ENCODE measurements at places on chromosomes 11 and 22. TPM values are rescaled to one million over a fixed set of nuclear protein-coding genes. Genes with fewer than 3 reads are reported as not detected.

HTR3A gene
- not detected for total RNA-seq

DEUP1 gene
- not detected for total RNA-seq

FGF4 gene
- total RNA-seq: not detected

MMP3 gene
- 0.06 TPM for total RNA-seq

EHF gene
- 0.06 TPM for total RNA-seq

NAGA gene
- 43.8 TPM for total RNA-seq

PRRG4 gene
- total RNA-seq: 0.06 TPM

APOBEC3H gene
- total RNA-seq: 1.2 TPM

ARRB1 gene
- total RNA-seq: 15.5 TPM

XKR3 gene
- total RNA-seq: 0.06 TPM

KRTAP5-10 gene
- not detected for total RNA-seq

TCN2 gene
- 7.7 TPM for total RNA-seq

TECTA gene
- 0.40 TPM for total RNA-seq

PLA2G3 gene
- 0.13 TPM for total RNA-seq

ANO5 gene
- 2.3 TPM for total RNA-seq

SCGB2A2 gene
- not detected for total RNA-seq

GPHA2 gene
- total RNA-seq: not detected

BLID gene
- total RNA-seq: 16.6 TPM

OR10D3 gene
- not detected for total RNA-seq

CSF2RB gene
- total RNA-seq: 1.5 TPM

CRACR2B gene
- 4.9 TPM for total RNA-seq

NRGN gene
- 0.40 TPM for total RNA-seq

KCNK7 gene
- total RNA-seq: 0.06 TPM

MMP12 gene
- total RNA-seq: not detected

CCDC116 gene
- 0.19 TPM for total RNA-seq

LARGE2 gene
- not detected for total RNA-seq

CABP2 gene
- not detected for total RNA-seq

MAPK8IP1 gene
- 6.5 TPM for total RNA-seq

COX8A gene
- 467 TPM for total RNA-seq

OR52A1 gene
- total RNA-seq: not detected

PAX6 gene
- 0.26 TPM for total RNA-seq

SLC22A6 gene
- not detected for total RNA-seq

GSTT2B gene
- 0.79 TPM for total RNA-seq

DAGLA gene
- total RNA-seq: 2.2 TPM

SCARF2 gene
- total RNA-seq: 22.6 TPM

C22orf42 gene
- not detected for total RNA-seq

GLB1L2 gene
- not detected for total RNA-seq

MEN1 gene
- total RNA-seq: 9.3 TPM

TNNT3 gene
- 0.25 TPM for total RNA-seq

PTPMT1 gene
- total RNA-seq: 53.9 TPM

B3GAT1 gene
- not detected for total RNA-seq

DNAL4 gene
- 14.9 TPM for total RNA-seq

CD248 gene
- total RNA-seq: 21.9 TPM

ZNF215 gene
- total RNA-seq: 4.0 TPM

CARD10 gene
- total RNA-seq: 2.5 TPM

MIOX gene
- not detected for total RNA-seq

IRAG1 gene
- 73.2 TPM for total RNA-seq

ELFN2 gene
- not detected for total RNA-seq

TSSC4 gene
- total RNA-seq: 42.6 TPM

Measured in aortic smooth muscle cell (primary cell).